ENCODE measurements at places on chromosomes 3 and 15.
A peak's percentile ranks its signal among the peaks of the same experiment; 100 is the strongest.

DNA sequence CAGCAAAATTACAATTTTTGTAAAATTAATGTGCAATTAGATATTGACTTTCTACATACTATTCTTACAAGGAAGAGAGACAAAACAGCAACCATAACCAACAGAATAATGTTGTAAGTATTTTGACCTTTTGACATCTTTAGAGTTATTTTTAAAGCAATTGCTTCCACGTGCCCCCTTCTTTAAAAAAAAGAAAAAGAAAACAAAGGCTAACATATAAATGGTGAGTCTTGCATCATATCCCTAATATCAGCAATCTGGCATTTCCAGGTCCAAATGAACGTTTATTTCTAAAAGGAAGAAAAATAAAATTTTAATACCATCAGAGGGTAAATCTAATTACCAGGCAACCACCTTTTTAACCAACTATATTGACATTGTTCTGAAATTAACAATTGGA, 19.3 kb upstream of the STRIT1 start:
- DNase-seq, result no peak

DNA sequence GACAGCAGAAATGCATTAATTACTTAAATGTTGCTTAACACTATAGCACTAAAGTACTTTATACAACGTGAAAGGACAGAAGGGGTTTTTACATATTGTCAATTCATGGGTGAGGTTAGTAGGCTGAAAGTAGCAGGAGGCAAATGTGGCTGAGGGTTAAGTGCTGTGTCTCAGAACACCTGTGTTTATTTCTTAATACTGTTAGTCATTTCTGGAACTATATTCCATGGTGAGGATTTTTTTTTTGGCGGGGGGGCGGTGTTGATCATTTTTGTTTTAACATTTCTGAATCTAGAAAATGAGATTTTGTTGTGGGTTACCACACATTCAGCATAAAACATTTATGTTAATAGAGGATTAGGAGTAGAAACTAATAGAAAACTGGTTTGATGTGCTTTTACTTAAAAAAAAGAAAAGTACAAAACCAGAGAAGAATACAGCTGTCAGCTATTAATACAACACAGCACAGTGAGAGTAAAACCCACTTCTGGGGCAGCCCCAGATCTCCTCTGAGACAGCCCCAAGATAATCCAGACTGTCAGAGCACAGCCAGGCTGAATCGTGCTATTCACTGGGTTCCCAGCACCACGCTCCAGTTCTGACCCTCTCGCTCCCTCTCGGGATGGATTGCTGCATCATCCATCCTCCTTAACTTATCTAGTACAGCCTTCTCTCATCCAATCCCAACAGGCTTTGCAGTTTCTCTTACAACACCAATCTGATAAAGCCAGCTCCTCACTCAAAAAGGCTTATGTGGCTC, 307.7 kb downstream of the TUSC7 start:
- no peak for DNase-seq

GRCh38 chr3:188931531-188931930, 240.2 kb upstream of the TPRG1 start:
- DNase-seq, result no peak

GRCh38 chr15:87781959-87782625, 474.4 kb downstream of the NTRK3 start:
- no peak for DNase-seq

DNA sequence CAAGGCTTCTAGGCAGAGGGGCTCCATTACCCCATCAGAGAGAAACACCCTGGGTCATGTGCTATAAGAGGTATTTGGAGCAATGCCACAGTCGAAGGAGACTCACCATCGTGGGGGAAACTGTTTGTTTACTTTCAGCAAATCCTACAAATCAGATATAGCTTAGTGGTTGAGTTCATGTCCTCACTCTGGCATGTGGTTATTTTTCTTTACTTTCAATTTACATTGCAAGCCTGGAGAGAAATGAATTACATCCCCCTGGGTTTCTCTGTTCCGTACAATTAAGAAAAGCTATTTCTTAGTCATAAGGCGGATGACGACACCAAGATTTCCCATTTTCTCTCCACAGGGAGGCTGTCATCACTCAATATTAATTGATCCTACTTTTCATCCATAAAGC, 36.9 kb downstream of the RFTN1 start:
- DNase-seq, result no peak

DNA sequence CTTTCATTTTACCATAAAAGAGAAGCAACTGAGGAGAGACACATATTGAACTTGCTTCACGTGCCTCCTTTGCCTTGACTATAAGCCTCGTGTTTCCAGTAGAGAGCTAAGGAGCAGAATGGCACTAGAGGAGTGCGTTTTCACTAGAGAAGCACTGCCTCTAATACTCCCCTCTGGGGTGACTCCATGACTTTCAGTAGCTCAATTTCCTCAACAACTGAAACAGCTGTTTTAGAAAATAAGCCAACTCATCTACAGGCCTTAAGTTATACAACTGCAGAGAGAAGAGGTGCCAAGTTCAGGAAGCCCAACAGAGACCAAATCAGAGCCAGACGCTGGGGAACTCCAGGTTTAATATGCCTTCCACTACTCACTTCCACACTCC, 1.9 kb downstream of the UBP1 start:
- DNase-seq, result no peak

GRCh38 chr3:175103298-175103697, 244.2 kb downstream of the NAALADL2 start:
- no peak for DNase-seq

GRCh38 chr3:114904633-114905032, 242.5 kb downstream of the ZBTB20 start:
- DNase-seq, result no peak

GRCh38 chr3:50365080-50365841, 5.9 kb upstream of the TMEM115 start:
- peak; percentile 92 for DNase-seq

DNA sequence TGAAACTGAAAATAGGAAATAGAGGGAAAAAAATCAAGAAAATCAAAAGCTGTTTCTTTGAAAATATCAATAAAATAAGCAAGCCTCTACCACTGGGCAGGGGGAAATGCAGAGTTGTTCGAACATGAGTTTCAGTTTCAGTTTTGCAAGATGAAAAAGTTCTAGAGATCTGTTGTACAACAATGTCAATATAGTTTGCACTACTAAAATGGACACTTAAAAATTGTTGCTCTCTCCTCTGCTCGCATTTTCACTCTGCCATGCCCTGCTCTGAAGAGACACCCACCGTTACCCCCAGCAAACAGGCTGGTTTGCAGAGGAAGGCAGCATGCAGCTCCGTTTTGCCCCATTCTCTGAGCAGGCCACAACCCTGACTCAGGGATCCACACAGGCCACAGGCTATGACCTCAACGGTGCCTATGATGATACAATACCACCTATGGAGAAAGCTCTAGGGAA, 64.5 kb downstream of the ZNF148 start:
- peak; percentile 25 for DNase-seq

GRCh38 chr15:29712149-29712885, 110.0 kb downstream of the TJP1 start:
- no peak for DNase-seq

- DNase-seq, result no peak
Measured at GRCh38 chr3:118485693-118486092, 549.0 kb downstream of the IGSF11 start.

GRCh38 chr3:112805126-112805525, 41.5 kb downstream of the CD200R1L start:
- no peak for DNase-seq

DNA sequence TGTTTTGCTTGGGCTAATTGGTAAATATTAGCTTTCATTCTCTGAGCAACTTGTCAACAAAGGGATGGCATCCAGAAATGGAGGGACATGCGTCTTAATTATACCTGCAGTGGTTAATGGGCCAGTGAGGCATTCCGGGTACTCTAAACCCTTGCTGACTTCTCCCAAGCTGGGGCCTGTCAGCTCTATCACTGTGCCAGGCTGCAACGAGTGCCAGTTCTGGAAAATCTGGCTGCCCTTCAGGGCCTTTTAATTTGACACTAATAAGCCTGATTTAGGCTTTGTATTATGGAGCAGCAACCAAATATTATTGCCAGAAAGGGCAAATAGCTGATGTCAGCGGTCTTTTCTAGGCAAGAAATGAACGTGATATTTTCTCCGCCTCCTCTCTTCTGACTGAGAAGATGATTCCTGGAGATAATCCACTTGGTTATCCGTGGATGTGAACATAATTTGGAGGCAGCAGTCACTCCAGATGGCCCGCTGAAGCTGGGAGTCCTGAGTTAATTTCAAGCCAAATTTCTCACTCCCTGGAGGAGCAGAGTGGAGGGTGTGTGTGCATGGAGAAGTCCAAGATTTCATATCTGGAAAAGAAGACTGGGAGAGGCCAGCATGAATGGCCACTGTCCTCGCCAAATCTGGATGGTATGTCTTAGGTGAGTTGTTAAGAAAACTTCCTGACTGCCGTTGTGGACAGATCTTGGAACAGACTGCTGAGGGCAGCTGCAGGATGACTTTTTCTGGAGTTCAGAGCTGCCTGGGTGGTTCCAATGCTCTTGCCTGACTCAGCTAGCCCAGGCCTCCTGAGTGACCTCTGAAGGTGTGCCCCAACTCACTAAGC, 44.4 kb upstream of the PSMD6 start:
- DNase-seq, result no peak

DNA sequence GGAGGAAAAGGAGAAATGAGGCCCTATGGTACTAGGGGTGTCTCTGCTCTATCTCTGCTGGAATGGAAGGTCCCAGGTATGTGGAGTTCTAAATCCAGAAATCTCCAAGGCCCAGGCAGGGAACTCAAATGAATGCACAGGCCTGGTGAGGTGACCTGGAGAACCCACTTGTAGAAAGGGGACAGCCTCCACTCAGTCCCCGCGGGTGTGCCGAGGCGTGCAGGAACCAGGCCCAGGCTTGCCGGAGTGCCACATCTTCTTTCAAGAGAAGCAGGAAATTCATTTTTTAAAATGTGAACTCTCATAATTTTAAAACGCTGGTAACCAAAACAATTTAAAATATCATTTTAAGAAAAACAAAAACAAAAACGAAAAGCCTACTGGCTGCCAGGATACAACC, 32.2 kb upstream of the ADCY5 start:
- no peak for DNase-seq

DNA sequence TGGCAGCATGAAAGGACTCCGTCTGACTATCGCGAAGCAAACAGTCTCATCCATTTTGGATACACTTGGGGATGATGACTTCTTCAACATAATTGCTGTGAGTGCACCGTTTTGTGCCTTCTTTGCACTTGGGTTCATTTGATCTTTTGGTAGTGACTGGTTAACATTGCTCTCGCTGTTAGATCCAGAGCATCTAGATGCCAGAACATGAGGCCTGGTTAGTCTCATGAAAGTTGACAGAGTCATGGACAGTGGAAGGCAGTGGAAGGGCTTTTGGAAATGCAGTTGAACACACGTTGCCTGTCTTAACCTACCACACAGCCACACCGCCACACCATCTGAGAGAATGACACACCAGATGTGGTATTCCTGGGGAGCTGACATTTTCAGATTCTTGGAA, 357.9 kb downstream of the LRTM1 start:
- DNase-seq, result no peak

- DNase-seq, result no peak
Measured at GRCh38 chr3:65876028-65876420, 162.7 kb downstream of the MAGI1 start.

- no peak for DNase-seq
Measured at GRCh38 chr3:22453906-22454535, 703.0 kb upstream of the ZNF385D start.

- DNase-seq, result no peak
Measured at GRCh38 chr3:148420242-148420641, 277.5 kb upstream of the AGTR1 start.

DNA sequence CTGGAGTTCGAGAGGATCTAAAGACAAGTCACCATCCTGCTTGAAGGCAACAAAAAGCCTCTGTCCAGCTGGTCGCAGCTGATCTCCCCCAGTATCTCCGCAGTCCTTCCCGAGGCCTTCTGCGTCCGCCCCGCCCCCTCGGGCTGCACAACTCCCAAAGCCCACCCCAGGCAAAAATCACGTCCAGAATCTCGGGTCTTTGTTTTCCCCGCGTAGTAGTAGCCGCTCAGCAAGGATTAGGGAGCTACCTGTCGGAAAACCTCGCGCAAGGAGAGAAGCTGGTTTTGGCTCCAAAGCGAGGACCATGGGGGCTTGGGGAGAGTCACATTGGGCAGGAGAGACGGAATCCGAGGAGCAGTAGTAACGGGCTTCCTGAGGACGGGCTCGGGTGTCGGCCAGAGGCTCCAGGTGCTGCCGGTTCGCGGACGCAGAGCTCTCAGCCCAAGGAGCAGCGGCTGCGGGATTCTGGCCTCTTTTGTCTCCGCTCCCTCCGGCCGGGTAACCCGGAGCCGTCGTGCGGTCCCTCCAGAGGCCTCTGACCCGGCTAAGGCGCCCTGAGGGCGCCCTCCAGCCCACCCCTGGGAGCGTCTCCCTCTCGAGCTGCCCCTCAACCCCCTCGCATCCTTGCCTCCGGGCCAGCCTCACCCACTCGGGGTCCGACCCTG, 401 bp downstream of the ZSCAN29 start:
- DNase-seq, result no peak

GRCh38 chr15:59157840-59158700, 48.6 kb upstream of the LDHAL6B start:
- DNase-seq, result no peak

DNA sequence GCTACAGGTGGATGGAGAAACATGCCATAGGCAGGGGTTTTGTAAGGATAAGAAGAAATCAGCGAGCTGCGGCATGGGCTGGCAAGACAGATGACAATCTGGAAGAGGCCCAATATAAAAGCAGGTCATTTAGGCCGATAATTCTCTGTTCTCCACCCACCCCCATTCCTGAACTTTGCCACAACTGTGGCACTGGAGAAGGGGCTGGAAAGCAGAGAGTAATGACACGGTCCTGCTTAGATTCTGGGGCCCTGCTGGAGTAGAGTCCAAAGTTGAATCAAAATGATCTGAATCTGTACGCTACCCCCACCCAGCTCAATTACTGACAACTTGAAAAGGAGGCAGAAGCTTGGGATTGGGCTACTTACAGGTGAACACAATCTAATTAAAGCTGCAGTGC, 18.4 kb upstream of the BUB1B start:
- no peak for DNase-seq

- DNase-seq, result no peak
Measured at GRCh38 chr3:5499404-5499803, 311.9 kb downstream of the EDEM1 start.

- no peak for DNase-seq
Measured at GRCh38 chr3:56886314-56886713, 84.6 kb upstream of the ARHGEF3 start.

DNA sequence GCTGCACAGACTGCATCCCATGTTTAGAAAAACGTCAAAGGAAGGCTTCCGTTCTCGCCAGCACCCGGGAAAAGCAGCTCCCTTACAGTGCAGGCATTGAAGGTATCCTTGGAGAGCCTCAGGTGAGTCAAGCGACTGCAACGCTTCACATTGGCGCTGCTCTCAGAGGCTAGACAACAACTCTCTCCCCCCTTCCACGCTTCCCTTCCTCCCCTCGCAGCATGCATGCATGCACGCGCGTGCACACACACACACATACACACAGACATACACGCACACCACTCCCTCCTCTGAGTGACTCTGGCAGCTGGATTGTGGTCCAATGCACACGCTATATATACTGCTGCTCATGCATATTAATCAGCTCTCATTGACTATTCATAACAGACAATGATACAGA, 191.1 kb downstream of the PDZRN3 start:
- DNase-seq, result no peak

- DNase-seq, result peak; percentile 24
Measured at GRCh38 chr3:143751643-143752178, 96.6 kb downstream of the SLC9A9 start.

GRCh38 chr3:124201226-124201625, 209.3 kb upstream of the ROPN1 start:
- no peak for DNase-seq

- DNase-seq, result no peak
Measured at GRCh38 chr15:51727141-51727897, 10.1 kb downstream of the LYSMD2 start.

- no peak for DNase-seq
Measured at GRCh38 chr3:189699885-189700284, 68.7 kb downstream of the TP63 start.

All from stimulated activated CD4-positive, alpha-beta T cell treated with anti-CD3 and anti-CD28 coated beads, Interleukin-4, amount 100 ng/mL, for 48 hours (primary cell).